NCI-H1436 (cell line): ENCODE measurements at places on chromosomes 1 and 21.

GRCh38 chr1:22729912-22730311 lies 19.3 kb downstream of the EPHB2 start:
- no peak for DNase-seq

DNA sequence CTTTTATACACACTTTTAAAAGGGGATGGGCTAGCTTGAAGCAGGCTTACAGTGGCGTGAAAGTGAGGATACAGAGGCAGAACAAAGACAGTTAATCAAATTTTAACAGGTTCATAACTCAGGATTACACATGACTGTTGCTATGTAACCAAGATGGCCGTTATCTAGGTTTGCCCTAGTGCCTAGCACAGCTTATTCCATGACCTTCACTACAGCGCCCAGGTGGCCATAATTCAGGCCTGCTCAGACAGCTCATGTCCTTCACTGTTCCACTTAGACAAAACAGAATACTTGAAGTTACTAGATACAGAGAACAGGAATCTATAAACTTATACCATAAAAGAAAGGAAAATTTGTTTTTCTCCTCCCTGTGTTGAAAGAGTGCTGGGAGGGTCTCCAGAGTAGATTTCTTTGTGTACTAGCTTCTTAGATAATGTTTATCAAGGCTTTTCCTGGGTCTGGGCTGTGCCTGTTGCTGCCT lies 6.2 kb upstream of the SPRR2F start:
- DNase-seq, result no peak

GRCh38 chr1:169089776-169090175 lies 16.7 kb upstream of the ATP1B1 start:
- DNase-seq, result no peak

GRCh38 chr21:46100426-46100825 lies 2.5 kb downstream of the COL6A2 start:
- DNase-seq, result no peak

DNA sequence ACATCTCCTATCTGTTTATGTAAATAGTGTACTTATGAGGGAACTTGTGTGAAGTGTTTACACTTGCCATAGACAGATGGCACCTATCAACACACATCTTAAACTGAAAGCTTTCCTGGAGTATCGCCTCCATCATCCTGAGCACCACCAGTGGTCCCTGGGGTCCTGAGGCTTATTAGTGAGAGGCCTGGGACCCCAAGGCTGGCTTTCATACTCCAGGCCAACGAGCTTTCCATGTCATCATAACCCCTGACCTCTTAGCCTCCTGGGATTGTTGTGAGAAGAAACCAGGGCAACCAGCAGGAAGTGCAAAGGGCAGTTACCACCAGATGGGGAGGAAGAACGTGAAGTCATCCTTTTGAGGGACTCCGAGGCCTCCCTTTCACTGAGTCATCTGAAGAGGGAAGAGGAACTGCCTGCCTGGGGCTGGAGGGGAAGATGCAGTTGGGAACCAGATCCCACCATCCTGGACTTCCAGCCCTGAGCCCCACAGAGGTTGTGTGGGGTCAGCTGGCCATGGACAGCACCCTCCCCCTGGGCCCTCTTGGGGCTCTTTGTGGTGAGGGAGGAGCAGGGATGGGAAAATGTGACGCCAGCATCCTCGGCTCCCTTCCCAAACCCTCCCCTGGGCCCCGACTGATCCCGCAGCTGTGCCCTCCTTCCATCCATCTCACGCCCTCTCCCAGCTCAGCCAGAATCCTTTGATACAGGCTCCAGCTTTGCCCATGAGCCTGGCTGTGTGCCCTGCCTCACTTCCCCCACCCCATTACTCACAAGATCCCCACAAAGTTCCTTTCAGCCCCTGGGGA lies 5.8 kb downstream of the INKA2 start:
- no peak for DNase-seq

GRCh38 chr1:228059634-228060457 lies 22.7 kb upstream of the ARF1 start:
- DNase-seq, result peak; percentile 98

- DNase-seq, result no peak
Observed at GRCh38 chr1:28163496-28164161, 12.9 kb downstream of the PTAFR start.

GRCh38 chr1:65765631-65766030 lies 27.1 kb upstream of the PDE4B start:
- DNase-seq, result no peak

- DNase-seq, result no peak
Observed at GRCh38 chr1:186662752-186663151, 17.5 kb downstream of the PTGS2 start.
